A549 treated with CORT108297 at 1 μM for 4 hours (cell line): ENCODE measurements at places on chromosomes 4 and X. TPM values are rescaled to one million over a fixed set of nuclear protein-coding genes. Genes with fewer than 3 reads are reported as not detected.

NPY5R gene
- total RNA-seq, result not detected in 5 replicates

RRH gene
- 0.06 to 0.22 TPM in 2 of 5 replicates, not detected in the others for total RNA-seq

DDX60 gene
- 1.9 to 2.7 TPM (median 2.3 TPM) in 5 replicates for total RNA-seq

DCAF8L2 gene
- not detected in 5 replicates for total RNA-seq

IQSEC2 gene
- 32.6 to 44.7 TPM (median 40.2 TPM) in 5 replicates for total RNA-seq

NPY2R gene
- 0.02 to 0.06 TPM (median 0.03 TPM) in 5 replicates for total RNA-seq

FGF13 gene
- total RNA-seq, result 0.05 to 0.10 TPM in 2 of 5 replicates, not detected in the others

ARHGEF38 gene
- total RNA-seq, result not detected in 5 replicates

BGN gene
- not detected in 5 replicates for total RNA-seq

SHISA3 gene
- total RNA-seq, result not detected in 5 replicates

NRK gene
- not detected in 5 replicates for total RNA-seq

ZNF711 gene
- 0.78 to 0.91 TPM (median 0.81 TPM) in 5 replicates for total RNA-seq

PCDH10 gene
- 0.10 to 0.26 TPM (median 0.13 TPM) in 5 replicates for total RNA-seq

HPGD gene
- total RNA-seq, result 54.2 to 64.4 TPM (median 56.7 TPM) in 5 replicates

PAGE5 gene
- not detected in 5 replicates for total RNA-seq

SPACA5 gene
- total RNA-seq, result not detected in 5 replicates

TMEM271 gene
- not detected in 5 replicates for total RNA-seq

ABCB7 gene
- total RNA-seq, result 14.5 to 15.8 TPM (median 15.5 TPM) in 5 replicates

GUF1 gene
- 9.2 to 10.3 TPM (median 9.3 TPM) in 5 replicates for total RNA-seq
